ENCODE measurements at places on chromosomes 12 and 14. TPM values are rescaled to one million over a fixed set of nuclear protein-coding genes. Genes with fewer than 3 reads are reported as not detected.

The KCNC2 gene
- total RNA-seq: not detected

The ACTN1 gene
- 73.9 TPM for total RNA-seq

The SLC25A47 gene
- total RNA-seq: not detected

The LMO3 gene
- 34.1 TPM for total RNA-seq

Measured in neural crest cell (in vitro differentiated cells).